GDM1 (cell line): ENCODE measurements at places on chromosomes 5 and 9.
A peak's percentile ranks its signal among the peaks of the same experiment; 100 is the strongest.

DNA sequence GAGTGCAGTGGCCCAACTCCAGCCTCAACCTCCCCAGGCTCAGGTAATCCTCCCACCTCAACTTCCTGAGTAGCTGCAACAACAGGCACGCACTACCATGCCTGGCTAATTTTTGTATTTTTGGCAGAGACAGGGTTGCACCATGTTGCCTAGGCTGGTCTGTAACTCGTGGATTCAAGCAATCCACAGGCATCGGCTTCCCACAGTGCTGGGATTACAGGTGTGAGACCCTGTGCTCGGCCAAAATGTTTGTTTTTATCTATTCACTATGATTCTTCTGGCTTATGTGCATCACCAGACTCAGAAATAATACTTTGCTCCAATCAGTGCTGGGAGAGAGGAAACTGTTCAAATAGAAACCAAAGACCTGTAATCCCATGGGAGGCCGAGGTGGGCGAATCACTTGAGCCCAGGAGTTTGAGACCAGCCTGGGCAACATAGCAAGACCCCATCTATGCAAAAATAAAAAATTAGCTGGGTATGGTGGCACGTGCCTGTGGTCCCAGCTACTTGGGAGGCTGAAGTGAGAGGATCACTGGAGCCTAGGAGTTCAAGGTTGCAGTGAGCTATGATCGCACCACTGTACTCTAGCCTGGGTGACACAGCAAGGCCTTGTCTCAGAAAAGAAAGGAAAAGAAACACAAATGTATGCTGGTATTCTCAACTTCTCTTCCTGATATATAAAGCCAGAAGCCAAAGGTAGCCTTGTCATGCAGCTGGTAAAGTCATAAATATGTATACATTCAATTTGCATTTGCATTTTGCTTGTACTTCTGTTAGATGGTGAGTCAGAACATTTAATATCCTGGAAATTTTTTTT, 4.5 kb downstream of the PIP5K1B start:
- no peak for DNase-seq

GRCh38 chr9:68731857-68732256, 26.8 kb downstream of the PIP5K1B start:
- no peak for DNase-seq

- no peak for DNase-seq
Observed at GRCh38 chr5:149667084-149667828, 62.9 kb upstream of the PPARGC1B start.

GRCh38 chr9:137514691-137515337, 35.4 kb downstream of the PNPLA7 start:
- no peak for DNase-seq

DNA sequence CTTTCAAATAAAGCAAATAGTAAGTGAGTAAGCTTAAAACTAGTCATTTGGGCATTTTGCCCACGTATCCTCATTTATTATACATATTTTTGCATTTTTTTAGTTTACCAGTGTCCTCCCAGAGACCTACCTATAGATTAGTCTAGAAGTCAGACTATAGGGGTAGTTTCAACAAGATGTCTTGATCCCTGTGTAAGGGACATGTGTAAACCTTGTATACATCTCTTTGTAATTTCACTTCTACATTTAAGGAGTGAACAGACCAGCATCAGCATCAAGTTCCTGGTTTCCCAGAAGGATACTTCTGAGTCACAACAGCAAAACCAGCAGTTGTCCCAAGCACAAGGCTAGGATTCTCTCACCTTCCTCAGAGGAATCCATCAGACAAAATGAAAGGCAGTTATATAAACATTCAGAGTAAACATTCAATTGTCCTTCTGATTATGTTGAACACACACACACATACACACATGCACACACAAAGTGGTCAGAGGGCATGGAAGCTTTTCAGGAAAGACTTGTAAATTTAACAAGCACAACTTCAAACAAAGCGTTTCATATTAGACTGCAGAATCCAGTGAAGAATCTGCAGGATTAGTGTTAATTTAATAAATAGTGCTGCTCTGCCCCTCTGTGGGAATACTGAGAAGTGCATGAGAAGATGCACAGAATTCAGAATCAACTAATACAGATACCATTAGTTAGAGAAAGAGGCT, 55.4 kb downstream of the HINT1 start:
- peak; percentile 18 for DNase-seq

DNA sequence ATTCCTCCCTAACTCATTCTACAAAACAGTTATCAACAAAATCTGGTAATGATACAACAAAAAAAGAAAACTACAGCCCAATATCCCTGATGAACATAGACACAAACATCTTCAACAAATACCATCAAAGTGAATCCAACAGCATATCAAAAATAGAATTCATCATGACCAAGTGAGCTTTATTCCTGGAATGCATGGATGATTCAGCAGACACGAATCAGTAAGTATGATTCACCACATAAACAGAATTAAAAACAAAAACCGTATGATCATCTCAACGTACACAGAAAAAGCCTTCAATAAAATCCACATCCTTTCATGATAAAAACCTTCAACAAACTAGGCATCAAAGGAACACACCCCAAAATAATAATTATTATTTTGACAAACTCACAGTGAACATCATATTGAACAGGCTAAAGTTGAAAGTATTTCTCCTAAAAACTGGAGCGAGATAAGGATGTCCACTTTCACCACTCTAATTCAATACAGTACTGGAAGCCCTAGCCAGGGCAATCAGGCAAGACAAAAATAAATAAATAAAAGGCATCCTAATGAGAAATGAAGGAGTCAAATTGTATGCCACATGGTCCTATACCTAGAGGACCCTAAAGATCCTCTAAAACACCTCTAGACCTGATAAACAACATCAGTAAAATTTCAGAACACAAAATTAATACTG, 305.1 kb upstream of the RGMB start:
- no peak for DNase-seq
